ENCODE measurements at places on chromosomes 4 and X.
A peak's percentile ranks its signal among the peaks of the same experiment; 100 is the strongest.

DNA sequence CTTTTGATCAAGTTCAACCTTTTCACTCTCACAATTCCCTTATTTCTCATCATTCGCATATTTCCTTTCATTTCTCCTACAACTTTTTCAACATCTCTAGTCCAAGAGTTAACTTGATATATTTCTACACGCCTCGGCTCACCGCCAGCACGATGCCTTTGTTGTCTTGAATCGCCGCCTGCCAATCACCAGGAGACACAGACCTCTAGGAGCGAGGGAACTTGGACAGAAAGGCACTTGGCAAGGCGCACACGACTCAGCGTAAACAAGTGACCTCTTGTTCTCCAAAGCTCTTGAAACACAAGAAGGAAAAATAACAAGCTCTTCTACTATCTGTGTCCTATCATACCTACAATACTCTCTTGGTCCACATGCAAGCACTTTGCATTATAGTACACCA, 27.1 kb upstream of the RBMX start:
- no peak for DNase-seq

GRCh38 chr4:15605537-15605936, 49.6 kb downstream of the FBXL5 start:
- DNase-seq, result no peak

GRCh38 chrX:71212536-71212935, 10.5 kb upstream of the GJB1 start:
- no peak for DNase-seq

DNA sequence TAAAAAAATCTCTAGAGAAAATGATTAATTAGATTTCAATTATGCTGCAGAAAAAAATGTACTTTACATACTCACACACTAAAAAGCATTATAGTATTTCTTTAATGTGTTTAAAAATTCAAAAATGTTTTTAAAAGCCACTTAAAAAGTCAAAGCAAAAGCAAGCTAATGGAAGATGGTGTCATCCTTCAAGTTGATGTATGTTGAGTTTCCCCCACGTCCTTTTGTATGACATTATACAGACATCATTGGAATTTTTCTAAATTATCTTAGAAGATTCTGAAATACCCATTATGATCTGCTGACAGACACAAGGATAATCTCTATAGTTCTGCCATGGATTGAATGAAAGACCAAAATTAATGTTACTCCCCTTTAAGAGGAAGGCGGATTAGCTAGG, 393.7 kb upstream of the TENM3 start:
- DNase-seq, result no peak

DNA sequence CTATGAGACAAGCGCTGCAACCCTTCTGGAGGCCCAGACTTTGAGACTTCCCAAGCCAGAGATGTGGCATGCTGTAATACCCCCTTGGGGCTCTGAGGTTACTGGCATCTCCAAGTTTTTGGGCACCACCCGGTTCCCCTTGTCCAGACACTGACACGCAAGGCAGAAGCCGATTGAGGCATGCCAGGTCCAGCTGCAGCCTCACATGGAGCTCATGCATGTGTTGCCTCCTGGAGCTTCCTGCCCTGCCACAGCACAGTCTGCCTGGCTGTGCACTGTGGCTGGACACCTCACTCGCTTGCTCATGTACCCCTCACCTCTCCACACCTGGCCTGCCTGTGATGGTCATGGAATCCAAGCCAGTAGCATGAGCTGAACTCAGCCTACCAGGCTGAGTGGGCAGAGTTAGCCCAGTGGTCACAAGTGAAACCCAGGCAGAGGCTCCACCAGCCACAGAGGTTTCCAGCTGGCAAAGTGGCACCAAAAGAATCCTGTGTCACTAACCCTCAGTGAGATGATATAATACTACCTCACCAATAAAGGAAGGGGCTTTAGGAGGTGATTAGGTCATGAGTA, 789.2 kb upstream of the INTU start:
- no peak for DNase-seq

DNA sequence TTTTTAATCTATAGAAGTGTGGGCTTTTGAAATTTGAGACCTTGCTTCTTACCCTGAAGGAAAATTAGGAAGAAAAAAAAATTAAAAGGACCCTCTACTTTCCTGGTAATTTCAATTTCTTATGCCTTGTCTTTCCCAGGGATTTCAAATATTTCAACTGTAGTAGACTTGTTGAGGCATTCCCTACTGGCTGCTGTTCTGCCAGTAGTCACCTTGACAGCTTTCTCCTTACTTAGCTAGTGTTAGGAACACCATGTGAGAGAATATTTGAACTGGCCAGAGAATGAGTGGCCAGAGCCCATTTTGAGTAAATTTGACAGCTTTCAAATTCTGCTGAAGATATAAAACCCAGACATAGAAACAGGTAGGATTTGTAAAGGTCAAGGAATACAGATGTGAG, 24.0 kb upstream of the GBA3 start:
- DNase-seq, result no peak

DNA sequence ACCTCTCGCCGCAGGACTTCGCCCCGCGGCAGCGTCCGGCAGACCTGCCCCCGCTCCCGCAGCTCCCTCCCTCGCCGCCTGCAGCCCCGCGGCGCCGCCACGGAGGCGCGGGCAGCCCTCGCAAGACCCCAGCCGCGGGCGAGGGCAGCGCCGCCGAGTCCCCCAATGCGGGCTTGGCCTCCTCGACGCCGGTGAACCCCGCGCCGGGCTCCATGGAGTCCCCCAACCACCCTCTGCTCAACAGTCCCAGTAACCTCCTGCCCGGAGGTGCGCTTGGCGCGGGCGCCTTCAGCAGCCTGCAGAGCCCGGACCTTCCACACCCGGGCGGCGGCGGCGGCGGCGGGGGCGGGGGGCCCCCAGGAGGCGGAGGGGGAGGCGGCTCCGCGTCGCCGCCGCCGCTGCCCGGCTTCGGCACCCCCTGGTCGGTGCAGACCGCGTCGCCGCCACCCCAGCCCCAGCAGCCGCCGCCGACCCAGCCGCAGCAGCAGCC, 1.2 kb downstream of the CPEB2 start:
- no peak for DNase-seq

- no peak for DNase-seq
Observed at GRCh38 chr4:25172961-25173915, 13.0 kb upstream of the SEPSECS start.

GRCh38 chr4:185837415-185838103, 25.6 kb upstream of the SORBS2 start:
- no peak for DNase-seq

DNA sequence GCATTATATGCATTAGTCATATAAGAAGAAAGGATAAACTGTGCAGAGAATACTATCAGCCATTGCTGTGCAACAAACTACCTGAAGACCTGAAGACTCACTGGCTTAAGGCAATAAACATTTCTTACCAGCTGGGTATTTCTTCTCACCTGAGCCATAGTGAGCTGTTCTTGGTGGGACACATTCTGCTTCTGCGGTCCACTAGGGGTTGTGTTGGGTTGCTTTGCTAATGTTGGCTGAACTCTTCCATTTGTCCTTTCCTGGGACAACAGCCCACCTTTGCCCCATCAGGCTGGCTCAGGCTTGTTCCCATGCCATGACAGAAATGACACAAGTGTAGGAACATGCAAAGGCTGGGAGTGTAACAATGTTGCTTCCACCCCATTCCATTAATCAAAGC, 388.6 kb downstream of the PCDH7 start:
- DNase-seq, result no peak

- DNase-seq, result no peak
Observed at GRCh38 chrX:37867536-37868153, 20.3 kb upstream of the DYNLT3 start.

DNA sequence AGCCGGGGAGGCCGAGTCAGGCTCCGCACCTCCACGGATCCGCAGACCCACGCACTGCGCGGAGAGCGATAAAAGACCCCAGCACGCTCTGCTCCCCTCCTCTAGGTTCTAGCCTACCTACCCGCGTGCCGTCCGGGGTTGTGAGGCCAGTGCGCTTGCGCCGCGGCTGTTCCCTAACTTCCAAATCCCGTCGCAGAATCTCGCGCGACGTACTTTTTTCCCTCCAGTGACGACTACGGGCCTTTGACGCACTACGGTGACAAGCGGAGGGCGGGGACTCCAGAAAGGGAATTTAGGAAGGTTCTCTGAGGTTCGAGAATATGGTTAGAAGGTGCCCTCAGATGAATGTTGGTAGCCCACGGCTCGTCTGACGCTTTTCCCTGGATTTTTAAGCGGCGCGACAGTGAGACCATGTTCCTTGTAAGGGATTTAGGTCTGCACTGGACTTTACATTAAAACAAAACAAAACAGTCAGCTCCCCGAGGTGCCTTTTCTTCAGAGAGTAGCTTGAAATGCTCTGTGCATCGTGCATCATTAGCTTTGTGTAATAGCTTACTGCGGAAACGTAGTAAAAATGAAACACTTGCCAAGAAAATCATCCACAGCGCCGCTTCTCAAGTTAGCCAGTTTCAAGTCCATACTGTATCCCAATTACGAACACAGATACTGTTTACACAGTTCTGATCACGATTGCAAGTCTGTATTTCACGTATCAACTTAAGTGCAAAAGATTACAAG, at the start of gene NKRF:
NKRF (minus strand) TSS at position 145 of the 738 bp plus-strand sequence.
- peak; percentile 93 for DNase-seq

GRCh38 chrX:40467454-40467853, 113.3 kb upstream of the ATP6AP2 start:
- no peak for DNase-seq

GRCh38 chr4:175176710-175177109, 258.6 kb downstream of the ADAM29 start:
- DNase-seq, result no peak

- no peak for DNase-seq
Observed at GRCh38 chrX:72683631-72684030, 30.5 kb downstream of the PHKA1 start.

DNA sequence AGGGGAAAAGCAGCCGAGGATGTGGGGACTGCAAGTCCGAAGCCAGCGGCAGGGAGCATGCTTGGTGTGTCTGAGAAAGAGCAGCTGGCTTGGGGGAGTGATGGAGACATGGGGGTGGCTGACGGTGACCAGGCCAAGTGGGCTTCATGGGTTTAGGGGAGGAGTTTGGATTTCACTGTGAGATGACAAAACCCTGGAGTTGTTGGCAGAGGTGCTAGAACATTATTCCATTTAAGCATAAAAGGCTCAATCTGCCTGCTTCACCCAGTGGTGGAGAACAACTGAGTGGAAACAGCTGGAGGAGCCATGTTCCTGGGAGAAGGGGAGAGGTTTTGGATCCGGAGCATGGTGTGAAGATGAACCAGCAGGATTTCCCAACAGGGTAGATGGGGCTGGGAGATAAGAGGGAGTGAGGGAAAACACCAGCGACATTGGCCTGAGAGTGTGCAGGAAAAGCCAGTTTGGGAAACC, 318.0 kb upstream of the TAPT1 start:
- no peak for DNase-seq

DNA sequence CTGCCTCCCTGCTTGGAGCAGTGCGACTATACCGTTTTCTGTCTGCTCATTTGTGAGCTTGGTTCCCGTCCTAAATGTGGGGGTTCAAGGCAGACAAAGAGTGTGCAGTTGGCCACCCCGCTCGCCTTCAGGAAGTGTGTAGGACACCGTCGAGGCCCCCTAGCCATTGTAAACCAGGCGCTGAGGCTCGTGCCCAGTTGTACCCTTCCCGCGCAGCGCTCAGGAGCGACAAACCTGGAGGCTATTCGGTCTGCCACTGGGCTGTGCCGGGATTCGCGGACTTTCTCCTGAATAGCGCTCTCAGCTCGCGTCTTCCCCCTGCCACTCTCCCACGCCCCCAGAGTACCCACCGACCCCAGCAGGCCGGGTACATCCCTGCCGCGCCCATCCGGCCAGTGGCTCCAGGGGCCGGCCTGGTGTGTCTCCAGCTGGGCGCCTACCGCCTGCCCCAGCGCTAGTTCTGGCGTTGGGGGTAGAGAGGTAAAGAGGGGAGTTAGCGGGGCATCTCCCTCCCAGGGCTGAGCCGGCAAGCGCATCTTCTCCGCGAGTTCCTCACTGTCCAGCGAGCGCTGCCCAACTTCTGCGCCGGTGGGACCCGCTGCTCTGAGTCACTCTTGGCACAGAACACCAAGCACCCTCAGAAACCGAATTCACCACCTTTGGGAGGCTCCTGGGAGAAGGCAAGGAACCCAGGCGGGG, 880 bp upstream of the LONRF3 start:
- DNase-seq, result no peak

DNA sequence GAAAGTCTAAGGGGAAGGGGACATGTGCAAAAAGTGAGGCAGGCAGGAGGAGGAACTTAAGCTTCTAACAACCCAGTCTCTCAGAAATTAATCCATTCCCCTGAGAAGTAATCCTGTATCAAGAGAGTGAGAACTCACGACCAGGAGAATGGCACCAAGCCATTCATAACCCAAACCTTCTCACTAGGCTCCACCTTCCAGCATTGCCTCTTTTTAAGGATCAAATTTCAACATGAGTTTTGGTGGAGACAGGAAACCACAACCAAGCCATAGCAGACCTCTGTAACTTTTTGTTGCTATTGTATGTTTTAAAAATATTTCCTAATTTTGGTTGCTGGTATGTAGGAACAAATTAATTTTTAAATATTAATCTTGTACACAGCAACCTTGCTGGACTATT, 32.8 kb downstream of the PASD1 start:
- no peak for DNase-seq

GRCh38 chr4:10611673-10612072, 72.9 kb downstream of the CLNK start:
- DNase-seq, result no peak

- DNase-seq, result no peak
Observed at GRCh38 chrX:54695231-54695630, 102.8 kb downstream of the ITIH6 start.

DNA sequence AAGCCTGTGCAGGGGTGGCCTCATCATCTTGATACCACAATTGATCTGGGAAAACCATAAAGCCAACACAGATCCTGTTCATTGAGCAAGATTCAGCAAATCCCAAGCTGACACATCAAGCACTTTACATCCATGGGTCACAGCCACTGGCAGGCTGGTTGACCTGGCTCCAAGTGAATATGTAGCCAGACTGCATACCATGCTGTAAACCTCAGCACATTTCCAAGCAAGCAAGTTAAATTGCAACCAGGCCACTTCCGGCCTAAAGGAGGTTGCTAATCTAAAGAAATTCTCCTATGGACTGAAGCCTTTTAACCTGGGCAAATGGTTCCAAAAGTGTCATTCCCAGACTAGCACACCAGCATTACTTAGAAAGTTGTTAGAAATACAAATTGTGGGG, 54.4 kb upstream of the USP26 start:
- no peak for DNase-seq

- DNase-seq, result no peak
Observed at GRCh38 chrX:134541906-134542305, 81.9 kb downstream of the HPRT1 start.

GRCh38 chr4:6270636-6271121, 1.0 kb downstream of the WFS1 start:
- DNase-seq, result no peak

GRCh38 chrX:142831961-142832530, 193.7 kb upstream of the SPANXN4 start:
- no peak for DNase-seq
